ENCODE measurements at places on chromosomes 16 and 17. TPM values are rescaled to one million over a fixed set of nuclear protein-coding genes. Genes with fewer than 3 reads are reported as not detected.

The PSMD7 gene
- total RNA-seq, result 124 TPM

The COG4 gene
- total RNA-seq, result 61.8 TPM

The EPX gene
- total RNA-seq, result not detected

The ANKRD40CL gene
- total RNA-seq, result not detected

DNA sequence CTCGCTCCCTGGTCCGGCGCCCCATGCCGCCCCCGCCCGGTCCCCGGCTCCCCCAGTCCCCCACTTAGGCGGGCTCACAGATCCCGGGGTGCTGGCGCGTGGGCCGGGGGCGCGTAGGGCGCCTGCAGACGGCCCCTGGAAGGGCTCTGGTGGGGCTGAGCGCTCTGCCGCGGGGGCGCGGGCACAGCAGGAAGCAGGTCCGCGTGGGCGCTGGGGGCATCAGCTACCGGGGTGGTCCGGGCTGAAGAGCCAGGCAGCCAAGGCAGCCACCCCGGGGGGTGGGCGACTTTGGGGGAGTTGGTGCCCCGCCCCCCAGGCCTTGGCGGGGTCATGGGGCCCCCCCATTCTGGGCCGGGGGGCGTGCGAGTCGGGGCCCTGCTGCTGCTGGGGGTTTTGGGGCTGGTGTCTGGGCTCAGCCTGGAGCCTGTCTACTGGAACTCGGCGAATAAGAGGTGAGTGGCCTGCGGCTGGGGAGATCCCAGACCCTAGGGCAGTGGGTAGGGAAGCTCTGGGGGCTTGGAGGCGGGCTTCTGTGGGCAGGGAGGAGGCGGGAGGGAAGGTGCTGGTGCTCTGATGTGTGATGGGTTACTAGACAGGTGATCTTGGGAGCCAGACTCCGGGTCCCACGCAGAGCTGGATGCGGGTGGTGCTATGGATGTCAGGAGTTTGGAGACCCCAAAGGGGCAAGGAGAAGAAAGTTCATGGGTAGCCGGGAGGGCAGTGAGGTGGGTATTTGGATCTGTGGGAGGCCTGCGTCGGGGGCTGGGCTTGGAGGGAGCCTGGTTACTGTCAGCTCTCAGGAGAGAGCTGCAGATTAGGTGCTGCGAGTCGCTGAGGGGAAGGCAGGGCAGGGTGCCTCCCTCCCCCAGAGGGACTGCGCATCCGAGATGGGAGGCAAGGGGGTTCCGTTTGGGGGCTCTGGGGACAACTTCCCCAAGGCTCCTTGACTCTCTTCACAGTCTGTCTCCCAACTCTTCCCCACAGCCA is 560 bp downstream of the EFNB3 start:
- DNase-seq, result peak; percentile 47

DNA sequence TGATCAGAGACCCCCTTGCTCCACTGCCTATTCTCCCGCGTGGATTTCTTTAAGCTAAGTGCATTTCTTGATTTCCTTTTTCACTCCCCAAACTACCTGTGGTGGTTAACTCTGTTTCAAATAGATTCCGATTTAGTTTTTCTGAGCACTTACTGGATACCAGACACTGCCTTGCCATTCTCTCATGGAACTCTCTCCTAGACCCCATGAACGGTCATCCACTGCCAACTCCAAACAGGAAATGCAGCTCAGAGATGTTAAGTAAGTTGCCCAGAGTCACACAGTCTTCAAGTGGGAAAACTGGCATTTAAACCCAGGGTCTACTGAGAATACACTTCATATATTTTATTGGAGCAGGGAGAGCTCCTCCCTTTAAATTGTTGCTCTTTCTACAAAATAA is 199.4 kb downstream of the MAF start:
- DNase-seq, result no peak

DNA sequence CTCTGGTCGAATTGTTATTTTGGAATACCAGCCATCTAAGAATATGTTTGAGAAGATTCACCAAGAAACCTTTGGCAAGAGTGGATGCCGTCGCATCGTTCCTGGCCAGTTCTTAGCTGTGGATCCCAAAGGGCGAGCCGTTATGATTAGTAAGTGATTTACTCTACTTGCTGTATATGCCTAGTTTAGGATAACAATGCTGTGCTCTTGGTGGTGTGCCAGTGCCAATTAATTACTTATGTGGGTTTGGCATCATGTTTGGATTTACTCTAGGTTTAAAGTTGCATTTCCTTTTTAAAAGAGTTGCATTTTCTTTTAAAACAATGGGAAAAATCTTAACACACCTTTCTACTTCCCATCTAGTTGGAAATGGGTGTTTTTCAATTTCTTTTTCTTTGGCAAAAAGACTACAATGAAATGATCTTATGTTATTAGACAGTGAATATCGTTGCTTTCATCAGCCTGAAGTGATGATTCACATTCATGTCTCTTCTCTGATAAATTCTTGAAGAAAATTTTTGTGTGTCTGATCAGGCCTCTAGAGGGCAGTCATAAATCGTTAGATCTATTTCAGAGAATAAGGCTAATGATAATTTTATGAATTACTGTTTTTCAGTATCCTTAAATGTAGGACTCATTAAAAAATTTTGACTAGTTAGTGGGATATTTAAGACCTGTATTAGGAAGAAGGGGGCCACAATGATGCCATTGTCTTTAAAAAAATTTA is 5.6 kb downstream of the SF3B3 start:
- no peak for DNase-seq

GRCh38 chr16:10979717-10980601 is 35.6 kb downstream of the CLEC16A start:
- peak; percentile 34 for DNase-seq

DNA sequence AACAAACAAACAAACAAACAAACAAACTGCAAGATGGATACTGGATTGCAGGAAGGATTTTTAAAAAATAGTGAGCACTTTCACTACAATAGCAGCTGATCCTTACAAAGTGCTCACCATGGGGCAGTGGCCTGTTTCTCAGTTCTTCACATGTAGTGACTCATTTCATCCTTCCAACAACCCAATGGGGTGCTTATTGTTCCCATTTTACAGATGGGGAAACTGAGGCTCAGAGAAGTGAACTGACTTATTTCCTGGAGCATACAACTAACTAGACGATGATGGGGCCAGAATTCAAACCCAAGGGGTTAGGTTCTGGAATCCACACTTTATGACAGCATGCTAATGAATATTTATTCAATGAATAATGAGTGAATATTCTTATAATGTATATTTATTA is 61.2 kb downstream of the MYH11 start:
- no peak for DNase-seq

- DNase-seq, result peak; percentile 61
Measured at GRCh38 chr16:12215277-12216105, 239.0 kb downstream of the SNX29 start.

GRCh38 chr17:78242024-78242742 is 10.8 kb downstream of the TMEM235 start:
- no peak for DNase-seq

GRCh38 chr16:67934306-67935100 is 2.1 kb downstream of the PSMB10 start:
- DNase-seq, result no peak

DNA sequence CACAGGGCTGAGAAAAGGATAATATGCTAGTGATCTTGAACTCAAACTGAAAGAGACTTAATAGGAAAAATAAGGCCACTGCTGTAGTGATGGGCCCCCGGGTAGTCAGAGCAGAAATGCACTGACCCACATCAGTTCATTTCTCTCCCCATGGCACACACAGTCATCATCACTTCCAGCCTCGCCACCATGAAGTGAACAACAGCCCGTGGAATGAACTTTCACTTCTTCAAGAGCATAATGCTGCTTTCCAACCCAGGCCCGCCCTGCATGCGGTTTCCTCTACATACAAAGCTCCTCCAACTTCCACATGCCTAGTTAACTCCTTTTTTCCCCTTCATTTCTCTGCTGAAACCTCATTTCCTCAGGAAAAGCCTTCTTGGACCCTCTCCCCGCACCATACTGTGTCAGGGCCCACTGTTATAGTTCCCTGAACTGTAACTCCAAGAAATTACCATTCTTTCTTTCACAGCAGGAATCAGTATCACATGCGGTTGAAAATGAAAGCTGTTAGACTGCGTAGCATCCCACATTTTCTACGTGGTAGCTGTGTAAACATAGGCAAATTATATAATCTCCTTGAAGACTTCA is 65.8 kb upstream of the SMIM36 start:
- DNase-seq, result no peak

The TBC1D3I gene
- total RNA-seq, result 0.39 TPM

- no peak for DNase-seq
Measured at GRCh38 chr17:75542728-75543336, 17.3 kb downstream of the LLGL2 start.

DNA sequence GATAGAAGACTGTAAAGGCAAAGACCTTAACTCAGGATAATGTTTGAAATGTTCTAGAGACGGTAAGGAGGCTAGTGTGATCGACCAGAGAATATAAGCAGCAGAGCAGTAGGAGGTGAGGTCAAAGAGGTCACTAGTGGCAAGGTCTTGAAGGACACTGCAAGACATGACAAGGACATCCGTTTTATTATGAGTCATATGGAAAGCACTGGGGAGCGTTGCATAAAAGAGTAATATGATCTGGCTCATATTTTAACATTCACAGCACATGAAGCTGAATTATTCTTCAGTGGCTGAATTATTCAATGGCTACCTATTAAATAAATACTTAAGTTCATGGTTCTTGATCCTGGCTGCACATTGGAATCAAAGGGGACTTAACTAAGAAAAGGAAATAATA is 123.7 kb downstream of the SOX9 start:
- DNase-seq, result no peak

The KRT33B gene
- not detected for total RNA-seq

DNA sequence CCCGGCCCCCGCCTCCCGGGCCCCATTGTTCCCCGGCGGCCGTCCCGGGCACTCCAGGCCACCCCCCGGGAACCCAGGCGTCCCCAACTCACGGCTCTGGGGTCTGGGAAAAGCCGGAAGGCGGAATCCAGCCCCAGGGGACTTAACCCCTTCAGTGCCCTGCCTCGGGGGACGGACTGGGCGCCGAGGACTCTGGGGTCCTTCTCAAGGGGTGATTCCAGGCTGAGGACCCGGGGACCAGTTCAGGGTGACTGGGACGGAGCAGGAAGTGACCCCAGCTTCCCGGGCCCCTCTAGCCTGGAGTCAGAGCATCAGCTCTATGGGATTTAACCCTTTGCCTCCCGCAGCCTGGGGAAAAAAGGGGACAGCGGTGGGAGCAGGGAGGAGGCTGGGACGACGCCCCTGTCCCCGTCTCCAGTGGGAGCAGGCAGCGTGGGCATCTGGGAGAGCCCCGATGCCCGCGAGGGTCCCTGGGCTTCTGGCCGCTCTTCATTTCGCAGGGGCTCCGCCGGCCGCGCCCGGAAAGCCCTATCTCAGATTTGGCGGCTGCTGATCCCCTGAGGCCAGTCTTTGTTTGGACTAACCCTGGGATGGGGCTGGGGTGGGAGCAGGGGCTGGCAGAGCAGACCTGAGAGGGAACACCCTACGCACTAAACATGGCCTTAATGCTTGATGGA is at the start of gene ZNF629:
Gene ZNF629, minus strand, starts transcription at position 270 of the 677 bp plus-strand sequence. CDS start 2,723 bp downstream, outside the sequence.
- peak; percentile 70 for DNase-seq

DNA sequence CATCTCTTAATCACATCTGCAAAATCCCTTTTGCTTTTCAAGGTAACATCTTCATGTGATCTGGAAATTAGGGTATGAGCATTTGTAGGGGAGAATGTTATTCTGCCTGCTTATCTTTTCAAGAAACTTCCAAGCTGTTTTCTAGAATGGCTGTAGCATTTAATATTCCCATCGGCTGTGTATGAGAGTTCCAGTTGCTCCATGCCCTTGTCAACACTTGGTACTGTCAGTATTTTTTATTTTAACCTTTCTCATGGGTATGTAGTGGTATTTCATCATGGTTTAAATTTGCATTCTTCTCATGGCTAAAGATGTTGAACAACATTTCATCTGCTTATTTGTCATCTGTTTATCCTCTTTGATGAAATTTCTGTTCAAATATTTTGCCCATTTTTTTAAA is 90.6 kb upstream of the HLF start:
- no peak for DNase-seq

The NPIPB12 gene
- 53.0 TPM for total RNA-seq

The MPDU1 gene
- total RNA-seq, result 57.7 TPM

DNA sequence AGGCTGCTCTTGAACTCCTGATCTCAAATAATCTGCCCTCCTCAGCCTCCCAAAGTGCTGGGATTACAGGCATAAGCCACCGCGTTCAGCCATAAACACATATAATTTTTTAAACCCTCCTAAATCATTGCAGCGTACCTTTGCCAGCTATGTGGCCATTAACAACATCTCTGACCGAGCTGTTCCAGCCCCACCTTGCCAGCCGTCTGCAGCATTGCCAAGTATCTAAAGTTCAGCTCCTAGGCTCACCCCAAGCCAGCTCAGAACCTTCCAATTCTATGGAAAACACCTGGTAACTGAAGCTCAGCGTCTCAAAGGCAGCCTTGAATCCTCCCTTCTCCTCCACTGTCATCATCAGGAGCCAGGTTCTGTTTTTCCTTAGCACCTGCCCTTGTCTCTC is 5.1 kb upstream of the MEIOB start:
- no peak for DNase-seq

- DNase-seq, result no peak
Measured at GRCh38 chr16:19093631-19094541, 19.9 kb upstream of the ITPRIPL2 start.

DNA sequence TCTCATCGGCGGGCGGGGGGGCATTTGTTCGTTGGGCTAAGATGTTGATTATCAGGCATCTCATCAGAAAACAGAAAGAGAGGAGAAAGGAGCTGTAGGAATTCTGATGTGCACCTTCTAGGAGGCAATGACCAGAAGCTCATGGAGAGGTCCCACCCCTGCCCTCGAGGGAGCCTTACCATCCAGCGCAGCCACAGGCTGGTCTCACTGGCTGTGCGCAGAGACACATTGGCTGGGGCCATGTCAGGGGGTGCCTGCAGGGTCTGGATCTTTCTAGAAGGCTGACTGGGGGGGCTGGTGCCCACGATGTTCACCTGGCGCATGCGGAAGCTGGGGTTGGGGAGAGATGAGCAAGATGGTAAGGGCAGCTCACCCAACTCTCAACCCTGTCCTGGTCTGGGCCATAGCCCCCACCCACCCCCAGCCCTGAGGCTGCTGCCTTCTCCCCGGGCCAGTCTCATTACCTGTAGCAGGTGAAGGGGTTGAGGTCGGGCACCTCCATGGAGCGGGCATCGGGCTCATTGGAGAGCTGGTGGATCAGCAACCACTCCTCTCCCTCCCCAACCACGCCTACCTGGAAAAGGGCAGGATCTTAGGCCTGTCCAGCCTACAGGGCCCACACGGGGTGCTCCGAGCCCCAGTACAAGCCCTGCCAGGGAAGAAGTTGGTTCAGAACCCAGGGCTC is 86.2 kb upstream of the CDC42EP4 start:
- DNase-seq, result no peak

The ATP2A3 gene
- 37.8 TPM for total RNA-seq

The EVI2A gene
- total RNA-seq, result 0.16 TPM

DNA sequence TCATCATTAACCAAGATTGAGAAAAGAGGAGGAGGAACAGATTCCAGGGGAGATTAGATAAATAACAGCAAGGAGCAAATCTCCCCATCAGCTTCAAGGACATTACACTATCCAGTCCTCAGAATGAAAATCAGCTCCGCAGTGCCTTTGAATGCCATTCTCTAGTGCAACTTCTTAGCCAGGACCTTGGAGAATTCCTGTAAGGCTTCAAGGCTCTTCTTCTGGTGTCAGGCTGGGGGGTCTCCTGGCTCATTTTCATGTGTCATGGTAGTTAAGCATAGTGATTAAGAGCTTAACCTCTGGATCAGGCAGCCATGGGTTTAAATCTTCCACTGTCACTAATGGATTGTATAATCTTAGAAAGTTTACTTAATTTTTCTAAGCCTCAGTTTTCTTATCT is 137.3 kb upstream of the CCL2 start:
- no peak for DNase-seq
